NCI-H1092 (cell line): ENCODE measurements at places on chromosomes 5 and 9.

DNA sequence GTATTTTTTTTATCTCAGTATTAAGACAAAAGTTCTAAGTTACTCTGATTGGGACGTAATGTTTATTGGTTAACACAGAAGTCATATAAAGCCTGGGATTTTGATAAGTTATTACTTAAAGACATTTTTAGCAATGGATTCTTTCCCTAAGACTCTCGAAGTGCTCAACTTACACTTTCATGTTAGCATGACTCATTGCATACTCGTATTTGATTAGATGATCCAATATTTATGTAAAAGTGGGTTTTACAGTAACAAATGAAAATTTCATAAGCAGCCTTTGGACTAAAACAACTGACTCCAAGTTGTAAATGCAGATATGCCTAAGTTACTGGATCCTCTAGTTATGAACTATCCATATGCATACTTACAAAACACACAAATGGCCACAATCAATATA, 567.7 kb upstream of the NUDT12 start:
- no peak for DNase-seq

DNA sequence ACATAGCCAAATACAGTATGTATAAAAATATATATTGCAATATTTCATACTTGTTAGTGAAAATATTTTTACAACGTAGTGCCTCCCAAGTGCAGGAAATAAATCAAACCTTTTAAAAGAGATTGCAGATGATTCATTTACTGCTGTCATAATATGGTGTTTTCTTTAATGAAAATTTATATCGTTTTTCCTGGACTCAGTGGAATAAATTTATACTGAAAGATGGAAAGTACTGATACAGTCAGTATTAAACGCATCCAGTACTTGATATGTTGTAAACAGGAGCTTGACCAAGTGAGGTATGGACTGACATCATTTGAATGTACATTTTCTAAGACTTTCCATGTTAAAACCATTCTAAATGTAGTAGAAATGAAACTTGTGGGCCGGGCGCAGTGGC, 143.4 kb upstream of the ZNF608 start:
- no peak for DNase-seq

- no peak for DNase-seq
These were observed 103.5 kb downstream of the GCNT1 start for GRCh38 chr9:76562511-76562911.

GRCh38 chr5:138641547-138642298, 66.5 kb upstream of the HSPA9 start:
- no peak for DNase-seq

GRCh38 chr5:5886812-5887486, 464.5 kb downstream of the ICE1 start:
- no peak for DNase-seq

- DNase-seq, result no peak
These were observed 17.9 kb downstream of the SLCO4C1 start for GRCh38 chr5:102278231-102278630.

- DNase-seq, result no peak
These were observed 175.8 kb upstream of the CHD1 start for GRCh38 chr5:99104538-99105132.

- DNase-seq, result no peak
These were observed 7.0 kb downstream of the STOM start for GRCh38 chr9:121362813-121363621.

DNA sequence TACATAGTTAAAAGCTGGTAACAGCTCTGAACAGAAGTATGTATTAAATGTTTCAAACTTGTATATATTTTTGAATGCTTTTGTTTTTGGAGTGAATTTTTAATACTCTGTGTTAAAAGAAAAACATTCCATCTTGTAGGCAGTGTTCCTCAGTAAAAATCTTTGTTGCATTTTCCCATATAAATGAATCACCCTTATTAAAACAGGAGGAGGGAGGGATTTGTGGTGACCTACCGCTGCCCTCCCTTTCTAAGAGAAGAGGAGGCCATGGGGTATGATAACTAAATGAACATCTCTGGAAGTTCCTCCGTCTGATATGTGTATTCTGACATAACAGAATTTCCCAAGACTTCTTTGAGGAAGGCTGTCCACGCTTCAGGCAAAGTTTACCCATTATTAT, 53.4 kb downstream of the INIP start:
- DNase-seq, result no peak

- no peak for DNase-seq
These were observed 670.8 kb downstream of the ACTL7B start for GRCh38 chr9:108184941-108185340.

GRCh38 chr9:136204145-136204805, 653 bp downstream of the LHX3 start:
- no peak for DNase-seq

- DNase-seq, result no peak
These were observed 290.1 kb upstream of the CDH9 start for GRCh38 chr5:27328480-27328879.

- no peak for DNase-seq
These were observed 49.2 kb upstream of the CPLX2 start for GRCh38 chr5:175822225-175822624.

DNA sequence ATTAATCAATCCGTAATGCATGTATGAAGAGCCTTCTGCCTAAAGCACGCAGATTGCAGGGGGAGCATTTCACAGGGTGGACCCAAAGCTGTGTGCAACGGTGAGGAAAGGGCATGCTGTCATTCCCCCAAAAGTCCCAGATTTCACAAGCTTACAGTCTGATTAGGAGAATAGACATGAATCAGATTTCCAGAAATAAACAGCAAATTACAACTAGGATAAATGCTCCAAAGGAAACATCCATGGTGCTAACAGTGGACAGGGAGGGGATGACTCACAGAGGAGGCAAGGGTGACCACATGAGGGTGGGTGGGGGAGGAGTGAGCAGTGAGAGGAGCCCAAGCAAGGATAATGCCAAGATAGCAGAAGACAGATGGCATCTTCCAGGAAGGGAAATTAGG, 258.4 kb upstream of the TAS2R1 start:
- no peak for DNase-seq

DNA sequence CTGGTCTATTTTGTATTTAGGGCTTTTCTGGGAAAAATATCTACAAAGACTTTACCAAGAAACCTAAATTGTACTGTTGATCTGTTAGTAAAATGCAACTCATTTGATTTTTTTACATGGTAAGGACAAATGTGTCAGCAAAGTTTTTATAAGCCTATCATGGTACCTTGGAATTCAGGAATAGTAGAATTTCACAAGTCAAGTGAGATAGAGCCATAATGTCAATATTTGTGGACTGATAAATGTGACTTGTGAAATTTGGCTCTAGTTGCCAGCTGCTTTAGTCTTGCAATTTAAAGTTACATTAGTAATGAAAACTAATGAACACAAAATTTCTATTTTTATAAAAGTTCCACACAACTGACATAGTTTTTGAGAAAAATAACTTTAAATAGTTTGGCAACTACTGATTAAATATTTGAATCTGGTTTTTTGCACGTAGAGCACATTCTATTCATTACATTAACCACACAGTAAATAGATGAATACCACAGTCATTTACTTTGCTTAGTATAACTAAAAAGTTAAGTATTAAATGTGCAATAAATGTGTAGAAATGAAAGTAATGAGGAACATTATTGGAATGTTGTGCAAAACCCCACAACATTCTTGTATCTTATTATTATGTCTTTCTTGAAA, 41.2 kb upstream of the RIOK2 start:
- no peak for DNase-seq

DNA sequence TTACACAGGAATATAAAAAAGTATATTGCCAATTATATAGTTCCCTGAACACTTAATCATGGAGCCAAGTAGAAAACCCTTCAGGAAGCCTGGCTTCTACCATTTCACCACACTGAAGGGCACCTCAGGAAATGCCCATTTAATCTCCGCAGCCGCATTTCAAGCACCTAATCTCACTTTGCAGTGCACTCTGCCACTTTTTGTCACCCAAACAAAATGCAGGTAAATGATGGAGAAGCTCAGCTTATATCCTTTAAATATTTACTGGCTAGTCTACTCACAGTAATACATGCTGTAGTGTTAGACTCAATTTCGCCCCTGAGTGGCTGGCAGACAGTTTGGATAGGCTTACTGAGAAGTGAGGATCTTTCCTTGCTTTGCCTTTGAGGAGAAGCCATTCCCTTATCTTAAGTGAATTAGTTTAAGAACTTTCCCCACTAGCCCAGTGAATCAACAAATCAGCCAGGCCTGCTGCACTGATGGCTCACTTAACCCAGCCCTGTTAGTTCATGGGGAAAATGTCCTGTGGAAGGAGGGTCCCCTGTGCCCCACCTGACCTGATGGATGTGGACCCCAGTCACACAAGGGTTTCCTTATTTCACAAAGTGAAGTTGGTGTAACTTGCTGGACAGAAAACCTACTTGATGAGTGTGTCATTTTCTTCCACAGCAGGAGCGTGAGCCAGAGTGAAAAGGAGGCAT, 209.7 kb downstream of the CAAP1 start:
- DNase-seq, result no peak

GRCh38 chr5:150322202-150322601, 19.5 kb upstream of the ARSI start:
- no peak for DNase-seq

- no peak for DNase-seq
These were observed 35.1 kb upstream of the EXOC3 start for GRCh38 chr5:407801-408268.

DNA sequence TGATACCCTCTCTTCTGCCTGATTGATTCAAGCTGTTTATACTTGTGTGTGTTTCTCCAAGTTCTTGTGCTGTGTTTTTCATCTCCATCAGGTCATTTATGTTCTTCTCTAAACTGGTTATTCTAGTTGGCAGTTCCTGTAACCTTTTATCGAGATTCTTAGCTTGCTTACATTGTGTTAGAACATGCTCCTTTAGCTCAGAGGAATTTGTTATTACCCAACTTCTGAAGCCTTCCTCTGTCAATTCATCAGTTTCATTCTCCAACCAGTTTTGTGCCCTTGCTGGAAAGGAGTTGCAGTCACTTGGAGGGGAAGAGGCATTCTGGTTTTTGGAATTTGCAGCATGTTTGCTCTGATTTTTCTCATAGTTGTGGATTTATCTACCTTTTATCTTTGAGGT, 126.2 kb upstream of the FTMT start:
- DNase-seq, result no peak

DNA sequence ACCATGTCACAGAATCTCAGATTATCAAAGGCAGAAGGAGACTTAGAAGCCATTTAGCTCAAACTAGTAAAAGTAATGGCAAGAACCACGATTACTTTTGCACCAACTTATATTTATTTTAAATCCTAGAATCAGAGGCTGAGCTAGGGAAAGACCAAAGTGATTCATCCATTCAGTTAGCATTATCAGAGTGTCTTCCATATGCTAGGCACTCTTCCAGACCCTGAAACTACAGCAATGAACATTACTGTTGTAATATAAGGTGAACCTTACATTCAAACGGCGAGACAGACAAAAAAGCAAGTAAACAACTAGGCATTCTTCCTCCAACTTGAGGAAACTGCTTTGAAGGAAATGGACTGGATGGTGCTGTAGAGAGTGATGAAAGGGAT, 7.9 kb downstream of the PDE6A start:
- no peak for DNase-seq

- no peak for DNase-seq
These were observed 64.8 kb downstream of the DPYSL3 start for GRCh38 chr5:147445090-147445489.
